NCI-H226 (cell line): ENCODE measurements at places on chromosomes 13 and 19.

DNA sequence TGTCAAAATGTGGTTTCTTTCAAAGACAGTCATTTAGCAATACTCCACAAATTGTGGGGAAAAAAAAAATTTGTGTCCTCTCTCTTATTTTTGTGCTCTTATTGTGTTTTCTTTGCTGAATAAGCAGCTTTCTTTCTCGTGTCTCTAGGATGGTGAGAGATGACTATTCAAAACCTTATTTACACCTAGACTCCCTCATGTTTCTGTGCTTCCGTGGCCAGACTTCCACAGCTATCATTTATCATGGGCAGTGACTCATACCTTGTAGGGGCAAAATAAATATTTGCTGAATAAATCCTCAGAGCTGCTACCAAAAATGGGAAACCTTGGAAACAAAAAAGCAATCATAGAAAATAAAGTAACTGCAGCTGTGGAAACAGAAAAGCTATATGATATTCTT, 204.9 kb upstream of the MIR17HG start:
- DNase-seq, result peak; percentile 74

GRCh38 chr19:31214086-31214485, 135.2 kb downstream of the TSHZ3 start:
- peak; percentile 95 for DNase-seq

- DNase-seq, result no peak
These were observed 3.8 kb downstream of the ZC3H4 start for GRCh38 chr19:47109541-47110375.

DNA sequence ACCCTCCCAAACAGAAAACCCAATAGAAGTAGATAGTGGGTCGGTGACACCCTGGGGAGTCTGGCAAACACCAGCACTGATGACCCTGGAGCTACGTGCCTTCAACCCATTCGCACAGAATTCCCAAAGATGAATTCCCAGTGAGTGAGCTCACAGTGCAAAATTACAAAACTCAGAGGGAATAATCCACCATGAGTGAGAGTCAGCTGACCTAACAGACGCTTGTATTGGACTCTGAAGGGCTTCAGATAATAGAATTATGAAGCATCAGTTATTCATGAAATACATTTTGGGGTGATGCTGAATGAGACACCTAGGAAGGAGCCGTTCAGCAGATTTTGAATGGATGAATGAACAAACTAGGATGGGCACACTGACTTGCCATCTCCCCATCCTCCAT, 40.2 kb downstream of the KCNC3 start:
- DNase-seq, result no peak

GRCh38 chr19:623974-624373, 9.4 kb downstream of the POLRMT start:
- no peak for DNase-seq

GRCh38 chr19:30362156-30362754, 9.9 kb upstream of the ZNF536 start:
- no peak for DNase-seq

DNA sequence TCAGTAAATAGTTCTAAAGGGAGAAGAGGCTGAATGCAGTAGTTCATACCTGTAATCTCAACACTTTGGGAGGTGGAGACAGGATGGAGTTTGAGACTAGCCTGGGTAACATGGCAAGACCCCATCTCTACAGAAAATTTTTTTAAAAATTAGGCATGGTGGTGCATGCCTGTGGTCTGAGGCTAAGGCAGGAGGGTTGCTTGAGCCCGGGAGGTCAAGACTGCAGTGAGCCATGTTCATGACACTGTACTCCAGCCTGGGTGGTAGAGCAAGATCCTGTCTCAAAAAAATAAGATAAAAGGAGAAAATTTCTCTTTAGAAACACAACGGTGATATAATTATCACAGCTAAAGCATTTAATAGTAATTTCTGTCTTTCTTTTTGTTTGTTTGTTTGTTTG, 57.1 kb downstream of the SIPA1L3 start:
- DNase-seq, result no peak

DNA sequence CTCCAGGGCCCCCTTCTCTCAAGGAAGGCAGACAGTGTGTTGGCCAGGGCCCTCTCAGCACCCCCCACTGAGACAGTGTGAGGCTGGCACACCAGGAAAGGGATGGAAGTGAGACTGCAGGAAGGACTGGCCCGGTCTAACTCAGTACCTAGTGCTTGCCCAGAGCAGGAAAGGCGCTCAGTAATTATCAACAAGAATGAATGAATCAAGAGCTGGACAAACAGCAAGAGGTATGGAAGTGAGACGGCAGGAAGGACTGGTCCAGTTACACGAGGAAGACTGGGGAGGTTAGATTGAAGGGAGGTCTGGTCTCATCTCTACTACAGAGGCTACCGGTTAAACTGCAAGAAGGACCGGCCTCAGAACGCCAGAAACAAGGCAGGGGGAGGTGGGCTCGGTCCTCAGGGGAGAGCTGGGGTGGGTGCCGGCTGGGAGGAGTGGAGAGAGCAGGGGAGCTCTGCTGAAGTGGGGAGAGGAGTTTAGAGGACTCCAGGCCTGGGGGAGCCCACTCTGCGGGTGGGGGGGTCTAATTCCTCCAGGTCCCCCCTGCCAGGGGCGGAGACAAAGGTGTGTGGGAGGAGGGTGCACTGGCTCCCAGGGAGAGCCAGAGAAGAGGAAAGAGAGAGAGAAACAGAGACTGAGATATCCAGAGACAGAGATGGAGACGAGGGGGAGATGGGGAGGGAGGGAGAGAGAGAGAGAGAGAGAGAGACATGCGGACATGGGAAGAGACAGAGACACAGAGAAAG, 1.1 kb downstream of the SLC8A2 start:
- DNase-seq, result no peak

DNA sequence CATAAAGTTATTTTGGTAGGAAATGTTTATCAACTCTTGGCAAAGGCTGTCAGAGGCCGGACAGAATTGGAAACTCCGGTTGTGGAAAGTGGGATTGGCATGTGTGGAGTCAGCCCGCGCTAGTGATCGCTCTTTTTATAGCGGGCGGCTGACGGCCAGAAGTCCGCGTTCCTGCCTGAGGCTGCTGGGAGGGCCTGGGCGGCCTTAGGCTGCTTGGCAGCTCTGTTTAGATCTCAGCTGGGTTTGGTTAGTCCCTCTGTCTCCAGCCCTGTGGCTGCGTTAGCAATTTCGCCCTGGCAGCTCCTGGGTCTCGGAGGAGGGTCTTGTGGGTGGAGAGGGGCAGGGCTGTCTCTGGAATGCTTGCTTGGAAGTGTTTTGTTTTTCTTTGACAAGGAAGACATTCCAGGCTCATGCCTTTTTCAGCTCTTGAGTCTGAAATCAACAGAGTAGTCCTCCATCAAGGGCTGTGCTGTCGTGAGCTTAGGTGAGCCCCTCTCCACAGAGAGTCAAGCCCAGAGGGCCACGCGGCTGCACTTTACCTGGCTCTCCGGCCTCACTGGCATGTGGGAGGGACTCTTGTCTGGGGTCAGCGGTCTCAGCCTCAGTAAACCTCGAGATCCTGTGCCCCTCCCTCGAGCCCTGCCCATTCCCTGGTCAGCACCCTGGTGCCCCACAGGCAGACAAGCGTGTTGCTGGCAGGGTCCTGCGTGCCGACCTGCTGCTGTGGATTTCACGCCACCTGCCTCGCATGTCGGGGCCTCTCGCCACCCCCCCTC, 22.5 kb downstream of the DOT1L start:
- DNase-seq, result peak; percentile 78

DNA sequence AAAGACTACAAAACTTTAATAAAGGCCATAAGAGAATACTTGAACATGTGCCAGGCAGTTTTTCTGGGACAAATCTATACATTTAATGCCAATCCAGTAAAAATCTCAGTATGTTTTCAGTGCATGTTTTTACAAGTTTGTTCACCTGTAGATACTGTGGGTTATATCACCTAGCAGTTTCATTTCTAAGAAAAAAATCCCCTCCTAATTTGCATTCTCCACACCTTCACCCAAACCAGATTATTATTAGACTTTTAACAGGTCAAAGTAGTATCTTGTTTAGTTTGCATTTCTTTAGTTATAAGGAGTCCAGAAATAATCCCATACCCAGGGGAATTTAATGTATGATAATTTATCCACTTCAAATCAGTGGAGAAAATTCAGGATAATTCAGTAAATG, 17.0 kb upstream of the LPAR6 start:
- no peak for DNase-seq

- DNase-seq, result no peak
These were observed 438.3 kb downstream of the RFC3 start for GRCh38 chr13:34256236-34256635.

DNA sequence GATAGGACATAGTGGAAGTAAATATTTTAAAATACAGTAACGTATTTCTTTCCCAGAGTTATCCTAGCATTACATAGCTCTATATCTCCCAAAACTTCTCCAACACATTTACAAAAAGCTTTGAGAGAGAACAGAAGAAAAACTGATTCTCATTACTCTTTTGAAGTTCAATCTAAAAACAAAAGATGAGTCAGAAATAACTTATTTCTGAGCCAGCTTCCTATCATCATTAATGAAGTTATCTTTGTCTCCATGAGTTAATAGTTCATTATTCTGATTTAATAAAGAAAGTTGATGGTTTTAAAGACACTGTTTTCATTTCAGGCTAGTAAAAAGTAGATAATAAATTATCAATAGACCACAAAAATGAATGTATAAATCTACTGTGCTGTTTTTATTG, 446.7 kb upstream of the SPRY2 start:
- DNase-seq, result no peak

DNA sequence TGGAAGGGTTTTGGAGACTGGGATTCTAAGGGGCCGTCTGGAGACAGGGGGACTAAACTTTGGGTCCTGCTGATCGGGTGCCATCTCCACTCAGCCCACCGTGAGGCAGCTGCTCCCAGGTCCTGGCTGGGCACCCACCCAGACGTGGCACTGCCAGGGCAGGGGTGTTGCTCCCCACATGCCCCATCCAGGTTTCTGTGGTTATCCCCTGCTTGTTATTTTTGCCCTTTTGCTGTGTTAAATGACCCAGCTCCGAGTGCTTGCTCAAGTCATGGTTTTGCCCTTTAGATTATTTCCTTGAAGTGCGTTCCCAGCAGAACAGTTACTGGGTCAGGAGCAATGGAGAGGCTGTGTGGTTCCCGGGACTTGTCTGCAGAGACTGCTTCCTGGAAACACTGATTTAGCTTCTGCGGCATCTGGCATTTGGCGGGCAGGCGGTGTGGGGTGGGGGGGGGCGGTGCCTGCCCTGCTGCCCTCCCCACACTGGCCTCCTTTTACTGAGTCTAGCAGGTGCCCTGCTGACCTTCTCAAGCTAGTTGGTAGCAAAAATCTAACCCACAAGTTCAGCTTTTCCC, 1.9 kb downstream of the RAB11B start:
- no peak for DNase-seq

- DNase-seq, result no peak
These were observed 34.0 kb upstream of the HOMER3 start for GRCh38 chr19:18975011-18975410.

- no peak for DNase-seq
These were observed 30.4 kb downstream of the ZNF536 start for GRCh38 chr19:30402436-30403202.

DNA sequence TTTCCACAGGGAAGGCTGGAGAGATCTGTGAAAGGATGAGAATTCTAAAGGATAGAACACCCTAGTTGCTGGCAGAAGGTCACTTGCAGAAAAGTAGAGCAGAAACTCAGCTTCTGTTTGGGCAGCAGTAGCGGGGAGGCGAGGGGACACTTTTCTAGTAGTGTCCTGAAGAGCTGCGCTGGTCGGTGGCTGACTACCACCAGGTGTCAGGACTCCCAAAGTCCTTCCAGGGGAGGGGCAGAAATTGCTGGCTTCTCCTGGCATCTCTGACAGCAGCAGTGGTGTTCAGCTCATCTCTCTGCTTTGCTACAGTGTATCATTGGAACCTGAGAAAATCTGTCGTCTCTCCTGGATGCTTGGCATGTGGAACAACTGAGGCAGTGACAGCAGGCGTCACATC, 120.9 kb downstream of the ZDHHC20 start:
- no peak for DNase-seq

GRCh38 chr13:32751340-32751739, 165.1 kb downstream of the PDS5B start:
- no peak for DNase-seq

DNA sequence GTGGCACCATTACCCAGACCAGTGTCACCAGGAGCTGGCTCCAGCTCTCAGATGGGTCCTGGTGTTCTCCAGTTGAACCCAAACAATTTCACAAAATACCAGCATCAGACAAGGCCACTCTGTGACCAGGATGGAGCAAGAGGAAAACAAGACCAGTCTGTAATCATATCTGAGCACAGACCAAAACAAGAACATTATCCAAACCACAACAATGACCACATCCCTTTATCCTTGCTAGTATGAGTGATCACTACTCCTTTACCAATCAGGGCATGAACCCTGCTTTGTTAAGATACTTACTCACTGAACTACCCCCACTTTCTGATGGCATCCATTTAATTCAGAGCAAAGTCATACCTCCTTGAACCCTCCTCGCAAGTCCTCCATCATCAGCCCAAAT, 145.9 kb downstream of the NUFIP1 start:
- peak; percentile 5 for DNase-seq

GRCh38 chr19:16015805-16016173, 60.5 kb upstream of the TPM4 start:
- DNase-seq, result no peak

- DNase-seq, result no peak
These were observed 6.4 kb downstream of the FBN3 start for GRCh38 chr19:8143041-8143440.

DNA sequence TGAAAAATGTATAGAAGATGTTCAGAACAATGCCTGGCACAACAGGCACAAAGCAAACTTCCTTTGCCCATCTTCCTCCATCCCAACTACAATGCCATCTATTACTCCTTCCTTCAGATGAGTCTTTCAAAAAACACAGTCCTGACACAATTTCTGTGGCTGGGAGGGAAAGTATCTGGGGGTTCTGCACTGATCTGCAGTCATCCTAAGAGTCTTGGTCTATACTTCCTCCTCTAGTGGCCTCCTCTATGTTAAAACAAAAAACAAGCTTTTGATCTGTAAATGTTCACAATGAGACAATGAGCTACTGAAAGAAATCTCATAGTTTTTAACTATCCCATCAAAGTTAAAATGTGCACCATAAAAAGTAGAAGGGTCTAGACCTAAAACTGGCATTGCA, 44.8 kb downstream of the USP12 start:
- DNase-seq, result no peak

DNA sequence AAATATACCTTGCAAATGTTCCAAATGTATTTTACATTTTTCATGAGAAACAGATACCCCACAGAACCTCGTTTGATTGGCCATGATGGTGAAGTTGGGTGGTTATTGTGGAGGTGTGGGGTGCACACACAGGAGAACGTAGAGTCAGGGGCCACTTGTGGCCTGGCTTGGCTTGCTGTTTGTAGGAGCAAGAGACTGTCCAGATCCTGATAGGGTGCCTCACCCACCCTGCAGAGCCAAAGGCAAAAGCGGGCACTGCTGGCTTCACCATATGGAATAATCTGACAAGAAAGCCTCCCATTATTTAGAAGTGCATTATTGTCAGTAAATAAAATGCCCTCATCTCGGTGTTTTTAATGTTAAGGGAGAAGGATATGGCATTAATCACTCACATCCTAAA, 330.2 kb downstream of the TEX29 start:
- DNase-seq, result no peak
